Hindlimb muscle (tissue), 1 donor: ENCODE measurements at places on chromosomes 1 and 21. TPM values are rescaled to one million over a fixed set of nuclear protein-coding genes. Genes with fewer than 3 reads are reported as not detected.

DNA sequence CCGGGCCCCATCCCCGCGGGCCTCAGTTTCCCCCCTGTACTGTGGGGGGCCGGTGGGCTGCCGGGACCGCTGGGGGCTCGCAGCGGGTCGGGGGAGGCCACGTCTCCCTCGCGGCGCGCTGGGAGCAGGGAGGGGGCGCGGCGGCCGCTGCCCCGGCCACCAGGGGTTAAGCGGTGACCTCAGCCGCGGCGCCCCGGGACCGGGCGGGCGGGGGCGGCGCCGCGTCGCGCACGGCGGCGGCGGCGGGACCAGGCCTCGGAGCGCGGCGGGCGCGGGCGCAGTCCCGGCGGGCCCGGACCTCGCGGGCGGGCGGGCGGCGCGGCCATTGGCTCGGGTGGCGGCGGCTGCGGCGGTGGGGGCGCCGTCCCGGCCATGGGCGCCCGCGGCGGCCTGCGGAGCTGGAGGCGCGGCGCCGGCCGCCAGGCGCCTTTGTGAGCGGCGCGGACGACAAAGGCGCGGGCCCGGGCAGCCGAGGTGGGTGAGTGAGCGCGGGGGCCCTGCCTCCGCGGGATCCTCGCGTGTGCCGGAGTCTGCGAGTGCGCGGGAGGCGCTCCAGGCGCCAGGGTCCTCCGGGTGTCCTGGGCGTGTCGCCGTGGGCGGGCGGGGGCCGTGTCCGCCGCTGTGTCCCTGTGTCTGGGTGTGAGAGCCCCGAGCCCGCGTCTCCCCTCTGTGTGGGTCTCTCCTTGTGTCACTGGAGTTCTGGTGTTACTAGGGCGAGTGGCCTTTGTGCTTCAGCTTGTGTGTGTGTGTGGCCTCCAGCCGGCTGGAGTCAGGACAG lies at the start of gene ARHGEF10L:
Gene ARHGEF10L (plus strand): TSS at position 222 of the 778 bp plus-strand sequence. CDS start 40,898 bp downstream, outside the sequence.
- no peak for DNase-seq

PRAMEF6 gene
- polyA plus RNA-seq = not detected

DNA sequence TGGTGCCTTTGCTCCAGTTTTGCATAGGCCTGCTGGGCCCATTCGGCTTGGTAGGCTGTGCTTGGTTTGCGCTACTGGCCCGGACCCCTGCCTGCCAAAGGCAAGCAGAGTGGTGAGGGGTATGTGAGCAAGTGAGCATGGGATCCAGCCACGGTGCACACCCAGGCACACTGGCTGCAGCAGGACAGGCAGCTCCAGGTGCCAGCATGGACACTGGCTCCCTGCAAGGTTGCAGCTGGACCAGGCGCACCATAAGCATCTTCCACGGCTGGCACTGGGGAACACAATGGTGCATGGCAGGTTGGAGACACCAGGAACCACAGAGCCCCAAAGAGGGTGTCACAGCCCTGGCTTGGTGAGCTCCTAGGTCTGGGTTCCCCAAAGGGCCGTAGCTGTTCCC lies 693.5 kb upstream of the PTBP2 start:
- DNase-seq = no peak

DENND2C gene
- polyA plus RNA-seq = 10.1 TPM

DNA sequence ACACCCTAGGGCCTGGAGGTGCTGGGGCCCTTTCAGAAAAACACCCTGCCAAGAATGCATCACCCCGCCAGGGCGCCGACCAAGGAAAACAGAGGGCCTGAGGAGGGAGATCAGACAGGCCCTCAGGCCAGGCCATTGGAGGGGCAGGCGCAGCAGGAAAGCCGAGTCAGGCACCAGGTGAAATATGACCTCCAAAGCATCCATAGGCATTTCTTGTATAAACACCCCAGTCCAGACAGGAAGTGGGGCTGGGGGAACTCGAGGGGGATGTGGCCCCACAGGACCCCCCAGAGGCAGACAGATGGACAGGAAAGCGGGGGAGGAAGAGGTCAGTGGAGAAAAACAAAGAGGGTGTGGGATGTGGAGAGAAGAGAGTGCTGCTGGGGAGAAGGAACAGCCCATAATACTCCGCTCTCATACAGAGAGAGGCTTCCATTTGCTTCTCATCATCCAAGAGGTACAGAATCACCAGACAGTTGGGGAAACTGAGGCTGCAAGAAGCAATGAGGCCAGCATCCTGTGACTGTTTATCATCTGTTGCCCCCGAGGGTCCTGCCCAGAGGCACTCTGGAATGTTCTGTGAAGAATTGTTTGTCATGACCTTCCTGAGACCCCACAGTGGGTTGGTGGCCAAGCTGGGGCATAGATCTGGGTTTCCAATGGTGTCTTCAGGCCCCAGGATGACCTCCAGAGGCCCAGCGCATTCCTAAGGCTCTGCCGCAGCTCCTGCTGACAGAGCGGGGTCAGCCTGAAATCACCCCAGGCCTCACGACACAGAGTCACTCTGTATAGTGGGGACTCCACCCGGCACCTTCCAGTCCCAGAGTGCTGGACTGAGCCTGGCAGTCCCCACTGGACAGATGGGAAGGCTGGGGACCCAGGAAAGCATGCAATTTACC lies 18.0 kb downstream of the TRIM62 start:
- no peak for DNase-seq

DNA sequence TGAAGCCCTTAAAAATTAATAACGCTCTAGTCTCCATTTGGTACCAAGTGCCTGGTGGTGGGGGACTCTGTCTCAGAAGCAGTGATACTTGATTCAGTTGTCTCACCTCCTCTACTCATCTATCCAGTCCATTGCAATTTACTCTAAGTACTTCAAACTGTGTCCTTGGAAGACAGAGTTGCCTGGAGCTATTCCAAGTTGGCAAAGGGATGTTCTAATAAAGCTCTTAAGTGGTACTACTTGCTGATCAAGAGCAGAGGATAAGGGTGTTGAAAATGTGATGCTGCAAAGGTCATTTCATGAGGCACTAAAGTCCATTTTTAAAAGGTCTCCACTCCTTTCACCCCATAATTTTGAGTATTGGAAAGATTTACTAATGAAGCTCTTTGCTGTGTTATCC lies 142.2 kb downstream of the NFIA start:
- no peak for DNase-seq

DNA sequence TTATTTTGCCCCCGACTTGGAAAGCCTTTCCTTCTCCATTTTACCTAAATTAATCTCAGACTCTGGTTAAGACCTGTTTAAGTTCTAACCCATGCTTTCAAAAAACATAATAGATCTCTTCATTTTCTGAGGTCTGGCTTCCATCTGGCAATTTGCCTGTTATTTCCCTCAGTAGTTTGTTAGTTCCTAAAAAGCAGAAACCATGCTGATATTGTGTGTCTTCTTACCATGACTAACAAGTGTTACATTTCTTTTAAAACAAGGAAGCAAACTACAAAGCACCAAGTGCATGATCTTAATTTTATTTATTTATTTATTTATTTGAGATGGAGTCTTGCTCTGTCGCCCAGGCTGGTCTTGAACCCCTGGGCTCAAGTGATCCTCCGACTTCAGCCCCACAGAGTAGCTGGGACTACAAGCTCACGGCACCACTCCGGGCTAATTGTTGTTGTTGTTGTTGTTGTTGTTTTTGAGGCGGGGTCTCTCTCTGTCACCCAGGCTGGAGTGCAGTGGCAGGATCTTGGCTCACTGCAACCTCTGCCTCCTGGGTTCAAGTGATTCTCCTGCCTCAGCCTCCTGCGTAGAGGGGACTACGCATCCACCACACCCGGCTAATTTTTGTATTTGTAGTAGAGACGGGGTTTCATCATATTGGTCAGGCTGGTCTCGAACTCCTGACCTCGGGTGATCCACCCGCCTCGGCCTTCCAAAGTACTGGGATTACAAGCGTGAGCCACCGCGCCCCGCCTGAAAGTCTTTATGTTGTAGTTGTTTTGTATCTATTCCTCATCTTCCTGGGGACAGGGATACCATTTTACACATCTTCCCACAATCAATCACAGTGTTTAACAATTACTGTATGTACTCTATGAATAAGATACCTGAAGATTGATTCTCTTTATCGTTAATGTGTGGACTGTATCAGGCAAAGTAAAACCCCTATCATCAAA lies 1.3 kb upstream of the PATJ start:
- DNase-seq = no peak

DNA sequence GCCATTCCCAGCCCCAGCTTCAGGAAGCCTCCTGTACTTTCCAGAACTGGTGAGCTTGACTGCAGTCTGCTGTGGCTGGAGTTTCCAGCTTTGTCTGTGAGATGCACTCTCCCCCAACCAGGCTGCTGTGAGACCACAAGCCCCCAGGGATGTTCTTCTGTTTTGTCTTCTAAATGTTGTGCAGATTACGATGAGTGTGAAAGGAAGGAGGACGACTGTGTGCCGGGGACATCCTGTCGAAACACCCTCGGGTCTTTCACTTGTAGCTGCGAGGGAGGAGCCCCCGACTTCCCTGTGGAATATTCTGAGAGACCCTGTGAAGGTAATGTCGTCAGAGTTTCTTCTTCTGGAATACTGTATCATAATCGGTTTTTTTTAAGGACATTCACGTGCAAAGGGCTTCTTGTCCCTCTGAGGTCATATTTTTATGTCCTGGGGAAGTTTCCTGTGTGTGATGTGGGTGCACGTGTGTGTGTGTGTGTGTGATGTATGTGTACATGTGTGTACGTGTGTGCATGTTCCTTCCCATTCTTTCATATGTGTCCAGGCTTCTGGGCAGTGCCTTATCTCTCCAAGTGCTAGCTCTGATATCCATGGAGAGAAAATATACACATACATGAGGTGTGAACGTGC lies 49.9 kb downstream of the UMODL1 start:
- DNase-seq = no peak

DNA sequence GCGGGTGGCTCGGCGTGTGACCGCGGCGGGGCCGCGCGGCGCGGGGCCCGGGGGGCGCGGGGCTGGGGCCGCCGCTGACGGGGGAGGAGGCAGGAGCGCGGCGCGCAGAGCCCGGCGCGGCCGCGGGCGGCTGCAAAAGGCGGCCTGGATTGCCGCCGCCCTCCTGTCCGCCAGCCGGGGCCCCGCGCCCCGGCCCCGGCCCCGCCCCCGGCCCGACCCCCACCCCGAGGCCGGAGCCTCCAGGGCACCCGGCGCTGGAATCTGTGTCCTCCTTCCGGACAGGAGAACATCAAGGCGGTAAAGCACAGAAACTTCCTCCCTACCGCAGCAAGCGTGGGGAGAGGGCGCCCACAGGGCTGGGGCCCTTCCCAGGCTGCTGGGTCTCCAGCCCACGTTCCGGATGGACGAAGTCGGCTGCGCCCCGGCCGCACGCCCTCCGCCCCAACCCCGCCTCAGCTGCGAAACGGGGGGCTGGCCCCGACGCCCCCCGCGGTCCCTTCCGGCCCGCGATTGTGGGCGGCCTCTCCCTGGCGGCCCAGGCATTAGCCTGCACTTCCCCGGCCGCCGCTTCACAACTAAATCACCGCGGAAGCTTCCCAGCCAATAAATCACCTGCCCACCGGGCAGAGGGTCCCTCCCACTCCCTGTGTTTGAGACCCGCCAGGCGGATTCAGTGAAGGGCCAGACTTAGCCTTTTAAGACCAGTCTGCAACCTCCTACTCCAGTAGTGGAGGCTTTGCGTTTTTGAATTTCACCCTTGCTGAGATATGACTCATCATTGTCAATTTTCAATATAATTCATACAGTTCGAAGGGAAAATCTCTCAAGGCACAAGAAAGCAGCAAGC lies 106.0 kb downstream of the SLC45A1 start:
- DNase-seq = peak; percentile 72

GRCh38 chr1:41576620-41577019 lies 92.1 kb upstream of the EDN2 start:
- DNase-seq = no peak

SPATA17 gene
- 2.3 TPM for polyA plus RNA-seq

CLIC4 gene
- polyA plus RNA-seq = 119 TPM

DNA sequence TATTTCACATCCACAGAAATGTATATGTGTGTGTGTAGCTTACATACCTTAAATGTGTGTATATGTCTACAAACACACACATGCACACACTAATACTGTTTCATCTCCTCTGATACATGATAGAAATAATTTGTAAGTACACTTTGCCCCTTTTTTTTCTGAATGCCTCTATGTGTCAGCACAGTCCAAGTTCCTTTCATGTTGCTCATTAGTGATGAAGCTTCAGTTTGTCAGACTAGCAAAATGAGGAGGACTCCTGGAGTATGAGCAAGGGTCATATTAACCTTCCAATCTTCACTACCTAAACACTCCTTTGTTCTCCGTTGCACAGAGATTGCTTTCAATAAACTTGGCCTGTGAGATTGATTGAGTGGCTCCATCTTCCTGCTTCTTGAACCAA lies 935.4 kb downstream of the MRPL39 start:
- DNase-seq = no peak

CR1L gene
- polyA plus RNA-seq = not detected

- DNase-seq = no peak
These were observed 5.0 kb upstream of the DMAP1 start for GRCh38 chr1:44208226-44208625.

- DNase-seq = no peak
These were observed 107.9 kb upstream of the RAB4A start for GRCh38 chr1:229162825-229163515.

CNKSR1 gene
- polyA plus RNA-seq = 2.5 TPM

VANGL2 gene
- 11.0 TPM for polyA plus RNA-seq

ESRRG gene
- 13.5 TPM for polyA plus RNA-seq

GRCh38 chr1:40766560-40766959 lies 17.0 kb upstream of the KCNQ4 start:
- DNase-seq = no peak

REN gene
- polyA plus RNA-seq = not detected

GRCh38 chr1:24745711-24746413 lies 615 bp downstream of the CLIC4 start:
- peak; percentile 67 for DNase-seq

ZBTB8A gene
- polyA plus RNA-seq = 10.5 TPM

NPHS2 gene
- not detected for polyA plus RNA-seq

GRCh38 chr1:220690140-220691052 lies at the start of gene C1orf115:
TSS of gene C1orf115 (plus strand) at chr1:220690363. CDS start at chr1:220690403, 40 bp downstream.
- peak; percentile 63 for DNase-seq

LMOD1 gene
- 46.6 TPM for polyA plus RNA-seq

- DNase-seq = no peak
These were observed 2.8 kb downstream of the PHGDH start for GRCh38 chr1:119714583-119714982.

DNA sequence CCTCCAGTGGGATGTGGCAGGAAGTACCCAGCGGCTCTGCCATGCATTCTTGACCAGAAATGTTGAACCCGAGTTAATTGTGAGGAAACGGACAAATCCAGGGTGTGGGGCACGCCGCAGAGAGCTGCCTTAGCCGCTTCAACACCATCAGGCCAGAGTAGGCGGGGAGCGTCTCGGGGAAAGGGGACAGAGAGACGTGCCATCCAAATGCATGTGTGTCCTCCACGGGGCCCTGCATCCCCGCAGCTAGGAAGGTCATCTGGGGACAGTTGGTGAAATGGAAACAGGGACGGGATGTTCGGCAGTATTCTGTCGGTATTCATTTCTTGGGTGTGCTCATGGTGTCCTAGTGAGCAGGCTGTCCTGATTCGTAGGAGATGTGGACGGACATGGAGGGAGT lies 59.1 kb upstream of the TRAPPC10 start:
- no peak for DNase-seq

GRCh38 chr1:23810818-23811540 lies 10.4 kb upstream of the GALE start:
- no peak for DNase-seq
